GM10248 (cell line): ENCODE measurements at places on chromosomes 5 and 9.

GRCh38 chr5:68215898-68216244, 315 bp downstream of the PIK3R1 start:
- DNase-seq = peak; percentile 75

DNA sequence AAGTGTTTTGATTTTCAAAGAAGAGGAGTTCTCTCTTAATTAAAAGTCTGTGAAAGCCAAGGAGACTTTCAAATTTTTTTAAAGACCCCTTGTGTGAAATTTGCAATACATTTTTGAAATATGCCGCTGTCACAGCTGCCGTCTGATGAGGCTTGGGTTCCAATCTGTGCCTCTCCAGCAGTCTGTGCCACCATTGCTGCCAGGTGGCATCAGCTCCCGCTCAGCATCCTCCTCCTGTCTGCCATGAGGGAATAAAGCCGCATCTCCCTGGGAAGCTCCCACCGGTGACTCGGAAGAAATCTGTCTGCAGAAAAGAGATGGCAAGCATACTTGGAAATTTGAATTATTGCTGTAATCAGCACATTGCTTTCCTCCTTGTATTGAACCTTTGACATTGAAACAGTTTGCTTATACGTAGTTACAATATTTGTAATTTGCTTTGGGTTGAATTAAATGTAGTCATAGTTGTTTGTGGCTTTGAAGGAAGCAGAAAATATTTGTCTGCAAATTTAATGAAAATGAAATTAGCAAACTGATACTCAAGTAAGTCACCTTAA, 145.7 kb upstream of the SNX2 start:
- no peak for DNase-seq

GRCh38 chr9:94916956-94917355, 190.5 kb downstream of the AOPEP start:
- no peak for DNase-seq

DNA sequence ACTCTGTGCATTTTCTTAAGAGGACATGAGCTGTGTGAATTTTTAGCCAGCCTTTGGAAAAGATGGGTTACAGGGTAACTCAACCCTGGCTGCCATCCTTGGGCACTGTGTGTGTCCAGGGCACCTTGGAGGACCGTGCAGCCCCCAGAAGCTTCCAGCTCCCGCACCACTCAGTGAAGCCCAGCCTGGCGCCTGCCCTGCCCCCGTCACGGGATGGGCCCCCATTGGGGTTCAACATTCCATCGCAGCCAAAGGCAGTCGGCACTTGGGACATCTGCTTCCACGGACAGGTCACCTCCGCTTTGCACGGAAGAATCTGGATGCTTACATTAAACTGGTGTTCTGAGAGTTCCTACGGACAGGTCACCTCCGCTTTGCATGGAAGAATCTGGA, 1.9 kb upstream of the SLC6A18 start:
- no peak for DNase-seq

GRCh38 chr9:136228107-136228875, 17.3 kb downstream of the QSOX2 start:
- DNase-seq = no peak

DNA sequence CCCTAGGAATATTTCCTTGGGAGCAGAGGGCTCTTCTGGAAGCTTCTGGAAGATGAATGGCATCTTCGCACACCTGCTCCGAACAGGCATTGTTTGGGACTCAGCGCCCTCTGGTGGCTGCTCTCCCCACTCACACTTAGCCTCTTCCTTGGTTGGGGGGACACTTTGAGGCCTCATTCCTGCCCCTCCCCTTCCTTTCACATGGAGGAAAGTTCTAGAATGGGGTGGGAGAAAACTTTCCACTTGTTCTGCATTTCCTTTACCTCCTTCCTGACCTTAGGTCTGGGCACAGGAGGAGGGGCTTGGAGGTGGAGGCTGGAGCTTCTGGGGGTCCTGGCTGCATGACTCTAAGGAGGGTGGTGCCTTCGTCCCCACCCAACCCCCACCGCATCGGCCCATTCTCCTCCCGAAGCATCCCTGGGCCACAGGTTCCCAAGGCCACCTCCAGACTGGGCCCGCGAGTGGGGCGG, 19.3 kb upstream of the SMIM32 start:
- peak; percentile 82 for DNase-seq

DNA sequence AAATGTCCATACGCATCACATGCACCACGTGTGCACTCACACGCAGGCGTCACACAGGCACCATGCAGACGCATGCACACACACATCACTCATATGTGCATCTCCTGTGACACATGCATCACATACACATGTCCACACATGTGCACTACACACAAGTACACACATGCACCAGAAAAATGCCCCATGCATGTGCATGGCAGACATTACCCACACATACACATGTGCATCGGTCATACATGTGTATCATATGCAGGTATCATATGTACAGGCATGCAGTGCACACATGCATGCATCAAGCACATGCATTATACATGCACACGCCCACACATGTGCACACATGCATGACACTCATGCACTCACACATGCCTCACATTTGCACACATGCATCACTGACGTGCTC, 26.1 kb downstream of the ADAMTS2 start:
- DNase-seq = no peak

DNA sequence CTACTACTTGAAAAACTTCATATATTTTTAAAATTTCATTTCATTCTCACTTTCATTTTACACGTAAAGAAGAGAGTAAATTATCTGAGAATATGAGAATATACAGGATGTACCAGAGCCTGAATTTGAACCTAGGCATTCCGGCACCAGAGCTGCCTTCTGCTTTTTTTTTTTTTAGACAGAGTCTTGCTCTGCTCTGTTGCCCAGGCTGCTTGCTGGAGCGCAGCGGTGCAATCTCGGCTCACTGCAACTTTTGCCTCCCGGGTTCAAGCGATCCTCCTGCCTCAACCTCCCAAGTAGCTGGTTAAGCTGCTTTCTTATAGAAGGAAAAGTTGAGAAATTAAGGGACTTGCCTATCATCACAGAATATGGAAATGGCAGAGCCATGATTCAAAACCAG, 540.1 kb downstream of the EBF1 start:
- DNase-seq = no peak

- DNase-seq = no peak
Observed at GRCh38 chr9:18437315-18438201, 36.4 kb upstream of the ADAMTSL1 start.

GRCh38 chr9:104775976-104776375, 12.0 kb downstream of the NIPSNAP3B start:
- DNase-seq = no peak

DNA sequence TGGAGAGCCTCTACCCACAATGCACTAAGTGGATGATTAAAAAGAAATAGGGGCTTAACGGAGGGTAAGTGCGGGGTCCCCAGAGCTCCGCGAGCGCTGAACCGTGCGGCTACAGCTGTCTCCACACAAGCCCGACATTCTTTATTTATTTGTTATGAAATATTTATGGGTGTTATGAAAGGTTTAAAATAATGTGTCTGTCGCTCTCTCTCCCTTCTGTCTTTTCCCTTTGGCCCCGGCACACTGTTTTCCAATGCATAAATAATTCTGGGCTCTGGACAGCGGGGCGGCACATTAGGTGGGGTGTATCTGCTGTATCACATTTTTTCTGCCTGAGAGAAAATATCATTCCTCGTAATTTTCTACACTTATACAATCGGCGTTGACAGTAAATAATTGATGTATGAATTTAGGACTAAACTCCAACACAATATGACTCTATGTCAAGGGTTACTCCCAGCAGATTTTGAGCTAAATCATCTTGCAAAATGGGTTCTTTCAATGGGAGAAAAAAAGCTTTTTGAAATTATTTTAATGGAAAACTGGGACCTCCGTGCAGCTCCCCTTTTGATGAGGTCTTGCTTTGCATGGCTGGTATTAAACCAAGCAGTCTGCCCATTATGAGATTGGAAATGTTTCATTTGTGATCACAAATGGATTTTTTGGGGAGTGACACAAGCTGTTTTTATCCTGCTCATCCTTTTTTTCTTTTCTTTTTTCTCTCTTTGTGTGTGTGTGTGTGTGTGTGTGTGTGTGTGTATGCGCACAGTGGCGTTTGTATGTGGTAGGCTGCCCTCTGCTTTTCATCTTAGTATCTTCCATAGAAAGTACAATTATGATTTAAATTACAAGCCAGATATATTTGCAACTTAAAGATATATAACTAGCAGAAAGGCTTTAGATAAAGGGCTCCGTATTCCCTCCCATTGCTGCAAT, 370.6 kb upstream of the IRX4 start:
- no peak for DNase-seq

- DNase-seq = no peak
Observed at GRCh38 chr5:91397791-91398190, 14.7 kb upstream of the ARRDC3 start.

DNA sequence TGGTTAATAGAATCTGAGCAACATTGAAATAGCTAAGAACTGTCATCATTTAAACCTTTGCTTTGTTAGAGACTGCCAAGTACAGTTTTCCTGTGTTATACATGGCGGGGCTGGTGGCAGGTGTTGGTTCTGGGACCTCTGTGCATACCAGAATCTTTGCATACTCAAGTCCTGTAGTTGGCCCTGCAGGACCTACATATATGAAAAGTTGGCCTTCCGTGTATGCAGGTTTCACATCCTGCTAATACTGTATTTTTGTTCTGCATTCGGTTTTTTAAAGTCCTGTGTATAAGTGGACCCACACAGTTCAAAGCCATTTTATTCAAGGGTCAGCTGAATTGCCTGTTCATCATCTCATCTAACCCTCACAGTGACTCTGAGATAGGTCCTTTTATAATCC, 36.4 kb downstream of the LARP1 start:
- no peak for DNase-seq

DNA sequence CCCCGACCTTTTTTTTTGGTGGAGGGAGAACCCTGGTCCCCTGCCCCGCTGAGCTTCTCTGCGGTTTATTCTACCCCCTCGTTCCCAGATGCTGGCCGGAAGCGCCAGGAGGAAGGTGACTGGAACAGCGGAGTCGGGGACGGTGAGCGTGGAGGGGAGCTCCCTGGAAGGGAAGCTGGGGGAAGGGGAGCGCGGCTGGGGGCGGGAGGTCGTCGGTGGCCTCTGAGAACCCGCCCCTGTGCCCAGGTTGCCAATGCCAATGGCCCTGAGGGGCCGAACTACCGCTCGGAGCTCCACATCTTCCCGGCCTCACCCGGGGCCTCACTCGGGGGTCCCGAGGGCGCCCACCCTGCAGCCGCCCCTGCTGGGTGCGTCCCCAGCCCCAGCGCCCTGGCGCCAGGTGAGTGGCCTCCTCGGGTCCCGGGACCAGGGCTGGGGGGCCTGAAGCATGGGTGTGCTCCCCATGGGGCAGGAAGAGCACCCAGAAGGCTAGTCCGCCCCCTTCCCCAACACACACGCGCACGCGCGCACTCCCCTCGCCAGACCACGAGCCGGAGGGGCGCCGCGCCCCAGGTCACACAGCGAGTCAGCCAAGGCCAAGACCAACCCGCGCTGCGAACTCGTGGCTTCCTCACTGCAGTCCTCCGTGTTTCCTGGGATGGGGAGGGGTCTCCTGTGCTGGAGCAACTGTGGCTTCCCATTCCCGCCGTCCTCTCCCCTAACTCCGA, 10.6 kb downstream of the MYOZ3 start:
- DNase-seq = no peak

GRCh38 chr9:90325913-90326653, 316.5 kb downstream of the DIRAS2 start:
- no peak for DNase-seq

- no peak for DNase-seq
Observed at GRCh38 chr5:18797222-18797621, 1163.0 kb downstream of the TAF11L14 start.

DNA sequence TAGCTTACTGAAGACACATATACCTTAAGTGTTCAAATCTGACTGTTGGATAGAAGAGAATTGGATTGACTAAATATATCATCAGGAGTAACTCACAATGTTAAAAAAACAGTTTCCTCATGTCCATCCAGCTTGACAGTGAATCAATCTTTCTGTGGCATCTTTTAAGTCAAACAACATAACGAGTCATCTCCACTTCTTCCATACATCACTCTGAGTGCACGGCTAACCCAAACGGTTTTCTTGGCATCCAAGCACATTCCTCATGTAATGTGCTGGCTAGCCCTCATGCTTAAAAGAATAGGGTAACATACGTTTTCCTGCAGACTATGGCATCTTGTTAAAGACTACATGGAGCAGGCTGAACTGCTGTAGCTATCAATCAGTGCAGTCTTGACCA, 291.5 kb upstream of the TRPC7 start:
- no peak for DNase-seq

- DNase-seq = no peak
Observed at GRCh38 chr5:168209244-168209995, 82.0 kb upstream of the WWC1 start.

- DNase-seq = no peak
Observed at GRCh38 chr5:164412531-164412930, 907.1 kb downstream of the MAT2B start.

DNA sequence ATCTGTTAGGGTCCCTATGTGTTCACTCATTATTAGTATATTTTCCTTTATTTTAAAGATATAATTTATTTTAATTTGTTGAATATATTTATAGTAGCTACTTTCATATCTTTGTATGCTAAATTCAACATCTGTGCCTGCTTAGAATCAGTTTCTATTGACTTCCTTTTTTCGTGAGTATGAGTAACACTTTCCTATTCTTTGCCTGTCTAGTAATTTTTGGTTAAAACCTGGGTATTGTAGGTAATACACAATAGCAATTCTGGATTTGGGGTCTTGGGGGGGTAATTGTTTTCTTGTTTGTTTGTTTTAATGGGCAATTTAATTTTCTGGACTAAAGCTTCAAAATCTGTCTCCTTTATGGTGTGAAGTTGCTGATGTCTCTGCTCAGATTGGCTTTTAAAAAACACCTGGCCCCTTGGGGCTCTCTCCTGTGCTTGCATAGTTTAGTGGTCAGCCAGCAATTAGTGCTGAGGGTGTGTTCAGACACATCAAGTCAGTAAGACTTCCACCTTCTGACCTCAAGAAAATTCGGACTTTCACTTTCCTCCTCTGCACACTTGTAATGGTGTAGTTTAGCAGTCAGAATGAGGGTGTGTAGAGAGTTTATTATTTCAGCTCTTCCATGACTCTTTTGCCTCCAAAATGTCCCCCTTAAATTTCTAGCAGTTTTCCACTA, 124.4 kb upstream of the MAP1B start:
- DNase-seq = no peak

- DNase-seq = no peak
Observed at GRCh38 chr5:68372161-68372560, 156.6 kb downstream of the PIK3R1 start.

DNA sequence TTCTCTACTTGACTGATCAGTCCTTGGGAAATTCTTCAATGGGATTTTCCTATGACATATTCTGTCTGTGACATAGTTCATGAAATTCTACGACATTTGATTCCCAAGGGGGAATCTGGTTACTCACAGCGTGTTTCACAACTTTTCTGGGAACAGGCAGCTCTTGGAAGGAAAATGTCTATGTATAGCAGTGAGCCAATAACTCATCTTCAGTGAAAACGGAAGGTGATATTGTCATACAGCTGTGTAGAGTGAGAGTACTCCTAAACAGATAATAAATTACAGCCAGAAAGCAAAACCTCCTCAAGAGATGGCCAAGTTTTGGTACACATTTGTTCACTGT, 91.4 kb downstream of the C9orf152 start:
- no peak for DNase-seq

DNA sequence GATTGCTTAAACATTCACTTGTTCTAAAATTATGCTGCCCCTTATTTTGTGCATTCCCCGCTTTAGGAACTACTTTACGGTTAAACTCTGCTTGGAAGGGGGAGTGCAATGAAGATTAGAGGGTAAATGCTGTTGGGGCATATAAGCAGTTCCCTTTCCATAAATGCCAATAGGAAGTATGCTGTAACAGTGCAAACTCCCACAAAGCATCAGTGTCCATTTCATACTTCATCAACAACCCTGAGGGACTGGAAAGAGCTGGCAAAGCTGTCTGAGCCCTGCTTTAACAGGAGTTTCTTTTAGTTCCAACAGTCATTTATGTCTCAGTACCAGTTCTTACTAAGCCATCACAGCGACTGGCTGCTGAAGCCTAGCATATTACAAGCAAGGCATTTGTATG, 1.8 kb downstream of the ACTL7A start:
- DNase-seq = no peak
